ENCODE measurements at places on chromosomes 5 and 9.

DNA sequence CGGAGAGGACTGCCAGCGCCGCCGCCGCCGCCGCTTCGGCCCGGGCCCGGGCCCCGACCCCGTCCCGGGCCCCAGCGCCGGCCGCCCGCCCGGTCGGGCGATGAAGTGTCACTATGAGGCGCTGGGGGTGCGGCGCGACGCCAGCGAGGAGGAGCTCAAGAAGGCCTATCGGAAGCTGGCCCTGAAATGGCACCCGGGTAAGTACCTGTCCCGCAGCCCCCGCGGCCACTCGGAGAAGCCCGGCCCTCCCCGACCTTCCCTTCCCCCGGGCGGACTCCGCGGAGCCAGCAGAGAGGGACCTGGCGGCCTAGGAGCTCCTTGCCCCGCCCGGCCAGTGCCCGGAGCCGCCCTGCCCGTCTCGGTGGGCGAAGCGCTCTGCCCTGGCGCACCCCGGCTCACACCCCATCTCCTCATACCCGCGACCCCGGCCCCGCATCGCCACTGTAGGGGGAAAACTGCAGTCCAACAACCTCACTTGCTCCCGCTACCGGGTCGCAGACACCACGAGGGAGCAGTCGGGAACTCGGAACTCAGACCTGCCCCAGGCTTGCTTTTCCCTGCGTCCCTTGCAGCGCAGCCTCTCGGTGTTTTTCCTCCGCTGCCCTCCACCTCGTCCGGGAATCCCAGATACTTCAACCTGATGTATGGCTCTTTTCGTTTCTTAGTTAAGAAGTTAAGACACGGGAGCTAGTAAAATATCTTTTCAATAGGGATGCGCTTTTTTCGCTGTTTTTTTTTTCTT is 532 bp downstream of the DNAJC21 start:
- DNase-seq: peak; percentile 41

- no peak for DNase-seq
These were observed at the start of gene MGAT4B for GRCh38 chr5:179806250-179807048. MGAT4B (minus strand) TSS chr5:179806866; CDS start chr5:179806583, 283 bp downstream.

DNA sequence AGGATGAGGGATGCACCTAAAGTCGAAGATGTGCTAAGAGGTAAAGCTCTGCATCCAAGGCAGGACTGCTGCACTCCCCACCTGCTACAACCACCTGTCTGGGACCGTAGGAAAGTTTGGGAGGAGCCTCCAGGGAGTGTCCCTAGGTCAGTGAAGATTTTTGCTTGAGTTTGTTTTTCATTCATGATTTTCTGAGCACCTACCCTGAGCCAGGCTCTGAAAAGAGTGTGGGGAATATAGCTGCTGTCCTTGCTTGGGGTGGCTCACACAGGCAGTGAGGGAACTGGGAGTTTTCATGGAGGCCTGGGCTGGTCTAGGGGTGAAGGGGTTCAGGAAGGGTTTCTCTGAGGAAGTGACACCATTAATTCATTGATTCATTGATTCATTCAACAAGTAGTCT is 48.9 kb downstream of the SAR1B start:
- no peak for DNase-seq

DNA sequence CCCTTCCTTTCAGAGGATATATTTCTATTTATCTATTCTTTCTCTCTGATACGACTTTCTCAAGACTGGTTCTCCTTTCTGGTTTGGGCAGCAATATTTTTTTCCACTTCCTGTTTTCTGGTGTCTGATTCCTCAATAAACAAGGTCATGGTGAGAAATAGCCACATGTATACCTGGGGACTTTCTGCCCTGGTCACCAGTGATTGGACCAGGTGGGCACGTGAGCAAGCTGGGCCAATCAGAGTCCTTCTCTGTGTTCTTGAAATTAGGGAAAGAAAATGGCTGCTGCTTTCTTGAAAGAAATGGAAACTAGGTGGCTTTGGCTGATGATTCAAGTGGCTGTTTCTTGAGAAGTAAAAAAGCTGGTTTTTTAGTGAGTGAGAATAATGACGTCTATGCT is 18.4 kb upstream of the GSN start:
- DNase-seq: no peak

DNA sequence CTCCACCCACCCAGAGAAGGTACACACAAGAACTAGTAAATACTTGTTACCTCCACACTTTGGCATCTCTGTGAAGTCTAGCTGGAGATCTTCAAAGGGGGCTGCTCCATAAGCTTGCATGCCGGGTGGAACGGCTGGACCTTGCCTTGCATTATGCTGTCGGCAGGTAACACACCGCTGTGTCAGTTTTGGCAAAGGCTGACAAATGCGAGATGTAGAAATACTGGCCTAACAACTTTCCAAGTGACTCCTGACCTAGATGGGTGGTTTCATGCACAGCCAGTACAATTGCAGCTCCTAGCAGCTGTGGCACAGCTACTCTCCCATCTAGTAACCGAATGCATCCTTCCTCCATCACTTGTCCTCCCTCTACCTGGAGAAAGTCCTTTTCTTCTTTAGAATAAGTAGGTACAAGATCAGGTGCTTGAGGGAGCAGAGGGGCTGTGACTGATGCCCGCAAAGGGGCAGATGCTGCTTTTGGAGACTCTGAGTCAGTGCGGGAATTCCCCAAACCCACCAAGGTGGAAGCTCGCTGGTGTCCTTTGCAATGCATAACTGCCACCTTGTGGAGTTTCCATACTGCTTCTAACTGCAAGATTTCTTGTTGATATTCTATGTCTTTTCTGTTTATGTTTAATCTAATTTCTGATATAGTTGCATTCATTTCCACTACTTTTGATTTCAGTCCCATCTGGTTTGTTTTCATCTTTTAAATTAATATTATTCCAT is 78.4 kb downstream of the TMEM161B start:
- DNase-seq: no peak

DNA sequence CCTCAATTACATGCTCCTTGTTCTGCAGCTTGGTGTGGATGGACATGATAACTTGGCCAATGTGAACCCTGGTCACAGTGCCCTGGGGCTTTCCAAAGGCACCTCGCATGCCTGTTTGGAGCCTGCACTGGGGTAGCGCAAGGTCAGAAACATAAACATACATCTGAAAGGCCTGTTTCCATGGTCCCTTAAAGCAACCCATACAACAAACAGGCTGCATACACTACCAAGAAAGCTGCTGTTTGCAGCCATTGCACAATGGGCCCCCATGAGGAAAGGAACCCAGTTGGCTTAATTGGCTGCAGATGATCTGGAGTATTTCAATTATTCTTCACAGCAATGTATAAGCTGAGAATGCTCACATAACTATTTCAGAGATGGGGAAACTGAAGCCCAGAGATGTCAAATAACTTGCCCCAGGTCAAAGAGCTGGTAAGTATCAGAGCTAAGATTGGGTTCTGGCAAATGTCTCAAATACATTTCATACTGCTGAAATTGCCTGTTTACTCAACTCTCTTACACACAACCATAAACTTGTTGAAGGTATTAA is 233.9 kb downstream of the ASTN2 start:
- DNase-seq: no peak

DNA sequence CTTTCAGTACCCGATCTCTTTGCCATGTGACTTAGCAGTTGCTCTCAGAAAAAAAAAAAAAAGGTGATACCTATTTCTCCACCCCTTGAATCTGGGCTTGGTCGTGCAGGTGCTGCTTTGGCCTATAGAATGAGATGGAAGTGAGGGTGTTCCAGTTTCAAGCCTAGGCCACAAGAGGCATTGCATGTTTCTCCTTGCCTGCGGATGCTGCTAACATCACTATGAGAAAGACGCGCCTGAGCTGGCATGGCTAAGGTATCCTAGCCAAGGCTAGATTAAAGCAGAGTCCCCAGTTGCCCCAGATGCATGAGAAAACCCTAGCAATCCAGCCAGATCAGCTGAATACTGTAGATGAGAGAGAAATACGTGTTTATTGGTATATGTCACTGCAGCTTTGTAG is 14.7 kb upstream of the CSF1R start:
- no peak for DNase-seq

DNA sequence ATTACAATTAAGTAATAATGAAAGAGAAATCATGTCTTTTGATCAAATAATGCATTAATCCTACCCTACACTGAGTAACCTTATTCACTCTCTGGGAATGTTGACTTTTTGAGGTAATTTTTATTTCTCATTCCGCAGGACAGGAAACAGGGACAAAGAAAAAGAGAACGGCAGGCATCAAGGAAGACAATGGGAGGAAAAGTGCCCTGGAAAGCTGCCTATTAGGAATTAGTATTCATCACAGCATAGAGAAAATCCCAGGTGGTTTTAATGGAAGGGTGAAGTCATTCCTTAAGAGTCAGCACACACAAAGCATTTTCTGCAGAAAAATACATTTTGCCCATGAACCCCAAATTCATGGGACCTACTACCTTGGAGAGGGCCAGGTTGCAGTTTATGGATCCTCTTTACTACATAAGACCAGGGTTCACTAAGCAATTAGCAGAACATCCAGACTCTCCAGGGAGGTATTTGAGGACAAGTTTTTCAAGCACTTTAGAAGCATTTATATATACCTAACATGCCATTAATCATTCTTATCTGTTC is 9.4 kb downstream of the FSTL4 start:
- DNase-seq: no peak

GRCh38 chr9:21324047-21324446 is 11.2 kb downstream of the KLHL9 start:
- DNase-seq: no peak

DNA sequence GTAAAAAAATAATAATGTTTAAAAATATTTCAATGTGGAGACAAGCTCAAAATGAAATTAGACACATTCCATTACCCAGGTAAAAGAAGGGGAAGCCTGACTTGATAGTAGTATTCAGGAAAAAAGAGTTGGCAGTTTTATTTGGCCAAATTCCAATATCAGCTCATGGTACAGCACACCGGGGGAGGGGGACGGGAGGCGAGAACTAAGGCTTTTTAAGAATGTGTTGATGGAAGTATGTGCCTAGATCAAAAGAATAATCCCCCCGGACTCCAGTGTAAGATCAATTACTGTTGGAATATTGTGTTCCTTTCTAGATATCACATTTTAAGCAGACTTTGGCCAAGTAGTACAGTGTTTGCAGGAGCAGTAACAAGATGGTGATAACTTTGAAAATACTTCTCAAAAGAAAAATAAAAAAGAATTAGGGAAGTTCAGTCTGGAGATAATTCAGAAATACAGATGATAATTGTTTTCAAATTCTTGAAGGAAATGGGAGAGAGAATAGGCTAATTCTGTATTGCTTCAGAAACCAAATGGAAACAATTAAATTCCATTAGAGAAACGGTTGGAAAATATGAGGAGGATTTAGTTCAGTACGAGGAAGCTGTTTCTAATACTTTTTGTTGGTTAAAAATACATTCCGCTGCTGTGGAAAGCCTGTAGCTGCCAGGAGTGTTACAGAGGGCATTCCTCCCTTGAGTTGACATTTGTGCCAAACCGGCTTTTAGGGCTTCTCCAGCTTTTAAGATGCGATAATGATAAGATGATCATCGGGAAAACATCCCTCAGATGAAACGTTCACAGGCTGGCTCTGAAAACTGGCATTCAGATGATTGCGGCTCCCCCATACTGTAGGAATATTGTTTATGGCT is 98.1 kb upstream of the ERBIN start:
- no peak for DNase-seq

- no peak for DNase-seq
These were observed 41.4 kb downstream of the GLIS3 start for GRCh38 chr9:4258320-4259090.

DNA sequence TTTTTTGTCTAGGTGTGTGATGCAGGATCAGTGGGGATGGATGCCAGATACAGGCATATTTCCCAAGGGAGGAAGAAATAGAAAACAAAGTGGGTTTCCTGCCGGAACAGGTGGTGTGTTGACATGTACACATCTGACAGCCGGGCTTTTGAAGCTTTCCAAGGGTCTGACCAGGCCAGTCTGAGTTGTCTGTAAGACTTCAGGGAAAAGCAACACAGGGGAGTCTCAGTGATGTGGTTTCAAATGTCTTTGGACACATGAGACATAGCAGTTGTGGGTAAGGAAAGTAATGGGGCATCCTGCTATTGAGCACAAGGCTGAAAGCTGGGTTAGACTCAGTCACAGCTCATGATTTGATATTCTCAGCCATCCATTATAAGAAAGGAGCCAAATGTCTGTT is 274.9 kb downstream of the PIK3R1 start:
- no peak for DNase-seq

GRCh38 chr5:68699966-68700365 is 393.8 kb upstream of the SLC30A5 start:
- DNase-seq: no peak

DNA sequence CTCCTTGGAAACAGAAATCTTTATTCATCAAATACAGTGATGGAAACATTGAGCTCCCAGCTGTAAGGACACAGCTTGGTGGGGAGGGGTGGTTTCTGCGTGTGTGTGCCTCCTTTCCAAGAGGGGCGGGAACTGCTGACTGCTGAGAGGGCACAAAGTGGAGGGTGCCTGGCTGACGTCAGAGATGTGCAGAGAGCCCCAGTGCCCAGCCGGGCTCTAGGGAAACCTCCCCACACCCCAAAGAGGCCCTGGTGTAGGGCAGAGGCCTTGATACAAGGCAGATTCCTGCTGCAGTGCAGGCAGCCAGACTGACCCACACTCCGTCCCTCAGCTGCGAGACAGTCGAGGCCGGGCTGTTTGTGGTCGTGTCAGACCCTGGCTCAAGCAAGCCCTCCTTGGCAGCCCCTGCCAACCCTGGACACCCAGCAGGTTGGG is 191.0 kb downstream of the CACNA1B start:
- no peak for DNase-seq

DNA sequence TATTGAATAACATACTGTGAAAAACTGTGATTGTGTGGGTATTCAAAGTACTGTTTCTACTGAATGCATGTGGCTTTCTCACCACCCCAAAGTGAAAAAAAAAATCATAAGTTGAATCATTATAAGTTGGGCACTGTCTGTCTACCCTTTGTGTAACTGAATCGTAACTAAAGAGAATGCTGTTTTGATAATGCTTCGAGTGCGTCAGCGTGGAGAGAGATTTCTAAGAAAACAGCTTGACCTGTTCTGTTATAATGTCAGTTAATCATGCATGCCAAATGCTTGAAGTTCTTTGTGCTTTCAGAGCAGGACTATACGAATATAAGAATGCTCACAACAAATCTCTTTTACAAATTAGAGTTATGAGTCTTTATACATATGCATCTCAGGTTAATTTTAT is 148.8 kb upstream of the SGCD start:
- DNase-seq: no peak

- DNase-seq: no peak
These were observed 107.0 kb upstream of the MVB12B start for GRCh38 chr9:126219648-126220063.

DNA sequence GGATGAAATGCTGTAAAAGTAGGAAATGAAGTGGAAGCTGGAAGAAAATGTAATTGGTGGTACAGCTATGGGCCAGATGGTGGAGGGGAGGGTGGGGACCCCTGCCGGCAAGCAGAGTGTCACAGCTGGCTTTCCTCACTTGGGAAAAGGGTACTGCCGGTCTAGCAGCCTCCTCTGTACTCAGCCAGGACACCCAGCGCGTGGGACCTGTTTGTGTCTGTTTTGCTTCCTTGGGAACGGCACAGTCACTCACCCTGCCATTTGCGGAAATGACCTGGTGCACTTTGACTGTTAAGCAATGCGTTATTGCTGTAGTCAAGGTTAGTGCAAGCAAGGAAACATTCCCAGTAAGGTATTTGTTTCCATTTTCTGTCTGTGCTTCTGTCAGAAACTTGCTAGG is 10.1 kb downstream of the TMEM252 start:
- DNase-seq: no peak

GRCh38 chr9:117678871-117679270 is 25.3 kb upstream of the TLR4 start:
- DNase-seq: no peak
